Activated CD8-positive, alpha-beta memory T cell treated with anti-CD3 and anti-CD28 coated beads for 48 hours (primary cell): ENCODE measurements at places on chromosomes 6 and 20.

GRCh38 chr20:49695830-49696229 is 17.8 kb downstream of the B4GALT5 start:
- DNase-seq: no peak

- DNase-seq: no peak
Measured at GRCh38 chr6:49333345-49334125, 129.5 kb downstream of the MMUT start.

DNA sequence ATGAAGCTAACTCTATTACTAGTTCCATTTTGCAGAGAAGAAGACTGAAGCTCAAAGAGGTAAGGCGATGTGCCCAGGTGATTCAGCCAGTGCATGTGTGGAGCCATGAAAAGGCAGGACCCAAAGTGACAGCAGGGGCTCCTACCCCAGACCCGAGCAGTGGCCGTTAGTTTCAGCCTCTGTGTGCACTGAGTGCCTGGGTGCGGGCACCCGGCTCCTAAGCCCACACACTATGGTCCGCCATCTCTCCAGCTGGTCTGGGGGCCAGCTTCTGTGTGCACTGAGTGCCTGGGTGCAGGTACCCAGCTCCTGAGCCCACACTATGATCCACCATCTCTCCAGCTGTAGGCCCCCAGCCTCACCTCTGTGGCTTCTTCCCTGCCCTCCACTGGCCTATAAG is 123.5 kb upstream of the CST7 start:
- no peak for DNase-seq

- DNase-seq: no peak
Measured at GRCh38 chr6:37624606-37625574, 72.8 kb downstream of the MDGA1 start.

DNA sequence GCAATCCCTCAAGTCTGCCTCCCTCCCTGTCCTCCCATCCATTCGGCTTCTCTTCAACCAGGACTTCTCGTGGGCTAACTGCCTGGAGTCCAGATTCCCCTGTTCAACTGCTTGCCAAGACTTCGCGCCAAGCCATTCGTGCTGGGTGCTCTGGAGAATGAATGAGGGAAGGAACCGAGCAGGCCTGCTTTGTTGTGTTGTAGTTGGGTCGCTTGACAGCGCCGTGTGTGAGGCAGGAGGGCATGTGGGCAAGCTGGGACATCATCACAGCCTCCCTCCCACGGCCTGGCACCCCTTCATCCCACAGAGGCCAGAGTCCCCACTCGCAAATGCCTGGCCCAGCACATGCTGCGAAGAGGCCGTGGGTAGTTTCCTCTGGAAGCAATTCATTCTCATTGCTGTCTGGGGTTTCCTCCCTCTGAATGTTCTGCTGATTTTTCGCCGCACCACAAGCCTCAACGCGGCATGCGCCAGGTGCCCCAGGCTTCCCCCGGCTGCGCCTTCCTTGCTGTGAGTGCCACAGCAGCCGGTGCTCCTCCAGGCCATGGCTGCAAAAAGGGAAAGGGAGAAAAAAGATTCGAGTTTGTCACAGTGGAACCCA is 336.0 kb downstream of the QKI start:
- no peak for DNase-seq

DNA sequence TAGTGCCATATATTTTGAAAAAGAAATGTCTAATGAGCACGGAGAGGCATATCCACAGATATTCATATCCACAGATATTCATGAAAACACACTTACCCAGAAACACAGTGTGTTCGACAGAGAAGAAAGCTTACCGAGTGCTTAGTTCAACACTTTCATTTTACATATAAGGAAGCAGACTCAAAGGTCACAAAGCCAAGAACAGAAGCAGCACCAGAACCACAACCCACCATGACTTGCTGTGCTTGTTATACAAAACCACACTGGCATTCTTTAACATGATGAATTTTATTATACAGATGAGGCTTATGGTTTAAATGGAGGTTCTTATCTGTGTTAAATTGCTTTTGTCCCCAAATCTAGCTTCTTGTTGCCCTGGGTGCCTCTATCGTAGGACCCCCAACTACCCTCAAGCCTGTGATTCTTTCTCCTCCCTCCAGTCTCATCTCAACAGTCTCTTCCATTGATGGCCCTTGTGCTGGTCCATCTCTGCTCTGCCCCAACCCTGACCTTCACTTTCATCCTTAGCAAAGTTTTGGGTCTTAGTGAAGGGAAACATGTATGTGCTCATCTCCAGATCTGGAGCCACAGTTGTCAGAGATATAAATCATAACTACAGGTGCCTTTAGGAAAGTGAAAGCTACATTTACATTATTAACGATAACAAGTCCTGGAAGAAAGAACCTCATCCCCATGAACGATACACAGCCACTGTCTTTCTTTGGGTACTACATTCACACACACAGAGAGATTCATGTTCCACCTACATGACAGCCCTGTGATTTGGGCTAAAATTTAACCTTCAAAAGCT is 40.0 kb downstream of the SF3B5 start:
- DNase-seq: no peak

DNA sequence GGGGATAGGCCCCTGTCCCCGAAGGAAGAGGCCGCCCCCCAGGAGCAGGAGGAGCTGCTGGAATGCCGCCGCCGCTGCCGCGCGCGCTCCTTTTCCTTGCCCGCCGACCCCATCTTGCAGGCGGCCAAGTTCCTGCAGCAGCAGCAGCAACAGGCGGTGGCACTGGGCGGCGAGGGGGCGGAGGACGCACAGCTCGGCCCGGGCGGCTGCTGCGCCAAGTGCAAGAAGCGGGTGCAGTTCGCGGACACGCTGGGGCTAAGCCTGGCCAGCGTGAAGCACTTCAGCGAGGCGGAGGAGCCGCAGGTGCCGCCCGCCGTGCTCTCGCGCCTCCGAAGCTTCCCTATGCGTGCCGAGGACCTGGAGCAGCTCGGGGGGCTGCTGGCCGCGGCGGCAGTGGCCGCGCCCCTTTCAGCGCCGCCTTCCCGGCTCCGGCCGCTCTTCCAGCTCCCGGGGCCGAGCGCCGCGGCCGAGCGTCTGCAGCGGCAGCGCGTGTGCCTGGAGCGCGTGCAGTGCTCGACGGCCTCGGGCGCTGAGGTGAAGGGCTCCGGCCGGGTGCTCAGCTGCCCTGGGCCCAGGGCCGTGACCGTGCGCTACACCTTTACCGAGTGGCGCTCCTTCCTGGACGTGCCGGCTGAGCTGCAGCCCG is 630 bp downstream of the PPP1R3G start:
- no peak for DNase-seq

- no peak for DNase-seq
Measured at GRCh38 chr20:2918096-2919049, 45.1 kb downstream of the PTPRA start.

DNA sequence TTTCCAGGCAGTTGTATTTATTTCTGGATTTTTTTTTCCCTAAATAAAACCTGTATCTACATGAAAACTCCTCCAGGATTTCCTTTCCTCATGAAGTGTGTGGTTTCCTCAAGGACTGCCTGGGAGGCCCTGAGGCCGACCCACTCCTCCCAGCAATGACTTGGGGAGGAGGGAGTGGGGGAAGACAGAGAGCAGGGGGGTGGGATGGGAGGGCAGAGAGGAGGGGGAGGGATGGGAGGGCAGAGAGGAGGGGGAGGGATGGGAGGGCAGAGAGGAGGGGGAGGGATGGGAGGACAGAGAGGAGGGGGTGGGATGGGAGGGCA is 161.8 kb upstream of the AGPAT4 start:
- DNase-seq: no peak

DNA sequence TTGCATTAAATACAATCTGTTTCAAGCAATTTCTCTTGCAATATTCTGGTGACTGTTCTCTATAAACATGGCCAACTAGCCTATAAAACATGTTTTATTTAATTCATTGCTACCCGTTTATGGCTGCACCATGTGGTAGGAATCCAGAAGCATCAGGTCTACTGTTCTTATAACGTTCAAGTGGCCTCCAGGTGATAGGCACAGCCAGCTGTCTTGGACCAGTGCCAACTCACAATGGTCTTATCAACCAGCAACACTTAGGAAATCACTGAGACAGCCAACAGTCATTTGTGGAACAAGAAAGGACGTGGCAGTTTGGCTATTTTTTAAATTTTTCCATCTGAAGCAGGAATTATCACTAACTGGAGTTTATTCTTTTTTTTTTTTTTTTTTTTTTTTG is 193.6 kb downstream of the NKAIN2 start:
- no peak for DNase-seq

DNA sequence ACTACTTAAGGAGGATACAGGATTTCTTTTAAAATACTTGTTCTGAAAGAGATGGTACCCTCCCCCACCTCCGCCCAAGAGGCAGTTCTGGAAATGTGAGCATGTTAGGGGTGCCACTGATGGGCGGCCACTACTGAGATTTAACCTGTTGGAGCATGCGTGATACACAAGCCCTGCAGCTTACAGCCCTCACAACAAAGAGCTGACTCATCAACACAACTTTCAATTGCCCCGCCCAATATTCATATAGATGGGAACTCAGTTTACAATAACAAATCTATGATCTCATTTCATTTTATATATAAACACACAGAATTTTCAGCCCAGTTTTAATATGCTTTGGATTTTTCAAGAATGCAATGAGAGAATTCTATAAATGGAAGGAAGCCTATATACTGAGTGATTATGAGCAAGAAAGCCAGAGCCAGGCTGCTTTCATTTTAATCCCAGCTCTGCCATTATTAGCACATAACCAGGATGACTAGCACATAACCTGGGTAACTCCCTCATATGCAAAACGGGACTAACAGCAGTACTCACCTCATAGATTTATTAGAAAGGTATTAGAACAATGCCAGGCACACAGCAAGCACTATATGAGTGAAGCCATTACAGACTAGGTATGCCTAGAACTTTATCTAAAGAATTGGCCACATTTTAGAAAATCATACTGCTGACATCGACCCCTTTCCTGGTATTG is 45.6 kb upstream of the IPCEF1 start:
- DNase-seq: no peak

- DNase-seq: no peak
Measured at GRCh38 chr6:97154015-97154414, 129.0 kb downstream of the MMS22L start.

DNA sequence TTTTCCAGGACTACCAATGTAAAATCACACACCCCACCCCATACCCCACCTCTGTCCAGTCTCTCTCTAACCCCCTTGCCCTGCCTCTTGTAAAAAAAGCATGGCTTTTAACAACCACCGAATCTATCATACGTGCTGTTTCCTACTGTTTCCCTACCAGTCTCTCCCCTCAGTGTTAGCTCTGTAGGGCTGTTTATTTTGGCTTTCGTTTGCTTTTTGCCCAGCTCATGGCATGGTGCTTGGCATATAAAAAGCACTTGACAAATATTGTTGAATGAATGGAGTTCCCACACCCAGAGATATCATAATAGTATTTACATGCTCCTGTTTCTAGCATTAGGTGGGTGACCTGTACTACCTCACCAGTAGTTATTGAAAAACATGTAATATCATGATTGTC is 148.2 kb downstream of the OPRM1 start:
- no peak for DNase-seq

- no peak for DNase-seq
Measured at GRCh38 chr6:146944809-146945208, 259.4 kb upstream of the STXBP5 start.

DNA sequence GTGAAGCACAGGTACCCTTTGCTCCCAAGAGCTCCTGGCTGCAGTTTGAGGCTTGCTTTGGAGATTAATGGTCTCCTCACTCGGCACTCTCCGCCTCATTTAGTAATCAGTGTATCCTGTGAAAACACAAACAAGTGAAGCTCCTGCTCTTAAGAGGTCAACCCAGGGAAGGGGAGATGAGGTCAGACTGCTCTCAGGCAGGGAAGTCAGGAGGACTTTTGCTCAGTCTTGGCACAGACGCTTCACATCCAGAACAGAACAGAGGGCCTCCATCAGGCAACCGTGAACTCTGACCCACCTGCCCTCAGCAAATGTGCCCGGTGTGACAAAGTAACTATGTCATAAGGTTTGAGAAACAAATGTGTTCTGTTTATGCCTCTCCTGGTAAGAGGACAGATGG is 428.8 kb upstream of the JARID2 start:
- no peak for DNase-seq

GRCh38 chr6:128179876-128180438 is 279.1 kb upstream of the THEMIS start:
- DNase-seq: no peak

DNA sequence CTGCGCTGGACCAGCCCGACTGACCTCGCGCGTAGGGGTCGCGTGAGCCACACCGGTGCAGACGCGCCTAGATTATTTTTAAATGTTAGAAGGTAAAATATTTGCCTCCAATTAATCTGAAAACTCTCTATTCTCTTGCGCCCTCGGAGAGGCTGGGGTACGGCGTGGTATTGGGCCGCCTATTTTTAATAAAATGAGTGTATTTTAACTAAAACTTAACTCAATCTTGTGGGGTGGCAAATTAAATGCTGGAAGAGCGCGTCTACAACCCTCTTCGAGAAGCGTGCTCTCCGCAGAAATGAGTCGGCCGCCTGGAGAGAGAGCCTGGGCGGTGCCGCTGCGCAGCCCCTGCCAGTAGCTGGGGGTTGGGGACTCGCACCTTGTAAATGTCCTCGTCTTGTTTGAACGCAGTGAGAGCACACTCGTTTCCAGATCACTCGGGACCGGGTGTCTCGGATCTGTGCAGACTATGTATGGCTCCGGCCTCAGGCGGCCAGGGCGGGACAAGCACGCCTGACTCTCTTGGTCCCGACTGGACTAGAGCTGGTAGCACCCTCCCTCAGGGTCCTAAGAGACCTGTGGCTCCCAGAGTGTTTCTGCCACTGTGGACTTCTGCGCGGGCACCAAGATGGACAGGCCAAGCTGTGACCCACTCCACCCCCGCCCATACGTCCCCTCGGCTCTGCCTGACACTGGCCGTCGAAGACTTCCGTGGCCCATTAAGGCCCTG is 2.0 kb upstream of the MAFB start:
- no peak for DNase-seq

DNA sequence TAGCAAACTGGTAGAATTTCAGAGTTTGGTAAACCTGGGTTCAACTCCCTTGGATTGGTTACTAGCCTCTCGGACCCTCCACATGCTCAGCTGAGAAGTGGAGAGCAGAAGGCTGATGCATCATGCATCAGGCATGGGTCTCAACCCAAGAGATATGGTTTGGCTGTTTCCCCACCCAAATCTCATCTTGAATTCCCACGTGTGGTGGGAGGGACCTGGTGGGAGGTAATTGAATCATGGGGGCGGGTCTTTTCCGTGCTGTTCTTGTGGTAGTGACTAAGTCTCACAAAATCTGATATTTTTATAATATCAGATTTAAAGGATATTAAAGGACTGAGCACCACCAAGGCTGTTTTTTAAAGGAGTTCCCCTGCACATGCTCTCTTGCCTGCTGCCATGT is 75.1 kb downstream of the PPP1R3G start:
- no peak for DNase-seq

GRCh38 chr20:3239026-3239866 is at the start of gene SLC4A11:
Gene SLC4A11, minus strand, starts transcription at chr20:3239190. Its CDS starts 53 bp downstream, at chr20:3239137.
- DNase-seq: no peak

DNA sequence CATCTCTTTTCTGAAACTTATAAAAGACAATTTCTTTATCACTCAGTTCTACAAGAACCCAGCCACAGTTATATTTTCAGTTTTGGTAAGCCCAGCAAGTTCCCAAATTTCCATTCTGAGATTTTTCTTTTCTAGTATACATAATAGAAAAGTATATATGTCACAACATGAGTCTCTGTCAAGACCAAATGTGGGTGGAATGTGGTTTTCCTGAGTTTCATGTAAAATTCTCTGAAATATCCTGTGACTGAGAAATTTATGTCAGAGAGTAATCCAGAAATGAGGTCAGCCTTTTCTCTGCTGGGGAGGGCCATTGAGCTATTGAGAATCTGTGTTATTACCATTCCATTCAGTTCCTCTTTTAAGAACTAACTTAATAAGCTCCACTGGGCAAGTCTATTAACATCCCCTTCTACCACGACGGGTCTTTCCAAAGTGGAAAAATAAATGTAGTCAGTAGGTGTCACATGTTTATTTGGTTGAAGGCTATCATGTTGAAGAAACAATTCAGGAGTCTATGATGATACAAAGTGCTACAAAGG is 100.7 kb upstream of the HMGN3 start:
- DNase-seq: no peak
